ENCODE measurements at places on chromosomes 3 and 15.
A peak's percentile ranks its signal among the peaks of the same experiment; 100 is the strongest.

- no peak for DNase-seq
These were observed 46.0 kb upstream of the PLXNA1 start for GRCh38 chr3:126936853-126937425.

DNA sequence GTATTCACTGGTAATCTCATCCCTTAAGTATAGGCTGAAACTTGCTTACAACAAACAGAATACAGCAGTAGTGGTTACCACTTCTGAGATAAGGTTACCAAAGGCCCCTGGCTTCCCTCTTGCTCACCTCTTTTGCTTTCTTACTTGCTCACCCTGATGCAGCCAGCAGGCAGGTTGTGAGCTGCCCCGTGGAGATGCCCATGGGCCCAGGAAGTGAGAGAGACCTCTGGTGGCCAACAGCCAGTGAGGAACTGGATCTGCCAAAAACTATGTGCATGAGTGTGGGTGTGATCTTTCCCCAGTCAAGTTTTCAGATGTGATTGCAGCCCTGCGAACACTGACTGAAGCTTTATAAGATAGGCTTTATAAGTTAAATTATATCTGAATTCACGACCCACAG lies 48.7 kb downstream of the NMNAT3 start:
- no peak for DNase-seq

- no peak for DNase-seq
These were observed 95.5 kb downstream of the CCNL1 start for GRCh38 chr3:157064402-157064801.

GRCh38 chr3:55061720-55062034 lies 133.8 kb upstream of the LRTM1 start:
- no peak for DNase-seq

DNA sequence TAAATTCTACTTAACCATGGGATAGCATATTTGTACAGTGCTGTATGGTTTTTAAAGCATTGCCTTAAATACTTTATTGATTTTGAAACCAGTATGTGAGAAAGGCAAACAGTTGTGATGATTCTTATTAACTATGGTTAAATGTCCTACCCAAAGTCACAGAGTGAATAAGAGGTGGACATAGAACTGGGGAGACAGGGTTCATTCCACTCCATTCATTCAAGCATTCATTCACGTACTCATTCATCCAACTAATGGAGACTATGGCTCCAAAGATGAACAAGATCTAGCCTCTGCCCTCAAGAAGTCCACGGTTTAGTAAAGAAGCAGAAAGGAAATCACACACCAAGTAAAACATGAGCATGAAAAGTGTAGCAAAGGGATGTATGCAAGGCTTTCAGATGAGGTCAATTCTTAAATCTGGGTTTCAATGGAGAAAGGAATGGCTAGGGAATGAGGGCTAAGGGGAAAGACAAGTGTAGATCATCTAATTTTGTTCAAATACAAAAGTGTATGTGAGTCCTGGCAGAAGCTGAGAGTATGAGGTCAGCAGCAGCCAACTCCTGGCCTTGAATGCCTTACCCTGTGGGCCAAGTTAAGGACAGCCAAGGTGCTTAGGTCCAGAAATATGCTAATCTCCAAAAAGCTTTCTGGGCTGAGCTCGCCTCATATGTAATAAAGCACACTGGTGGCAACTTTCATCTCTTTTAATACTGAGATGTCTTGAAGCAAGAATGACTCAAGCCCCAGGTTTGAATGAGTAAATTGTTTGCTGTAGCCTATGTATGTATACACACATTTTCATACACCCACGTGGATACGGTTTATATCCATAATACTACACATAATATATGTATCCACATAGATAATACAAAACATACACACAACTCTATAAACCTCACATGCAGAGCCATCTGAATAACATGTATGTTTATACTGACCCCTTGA lies 4.3 kb downstream of the TNIK start:
- no peak for DNase-seq

DNA sequence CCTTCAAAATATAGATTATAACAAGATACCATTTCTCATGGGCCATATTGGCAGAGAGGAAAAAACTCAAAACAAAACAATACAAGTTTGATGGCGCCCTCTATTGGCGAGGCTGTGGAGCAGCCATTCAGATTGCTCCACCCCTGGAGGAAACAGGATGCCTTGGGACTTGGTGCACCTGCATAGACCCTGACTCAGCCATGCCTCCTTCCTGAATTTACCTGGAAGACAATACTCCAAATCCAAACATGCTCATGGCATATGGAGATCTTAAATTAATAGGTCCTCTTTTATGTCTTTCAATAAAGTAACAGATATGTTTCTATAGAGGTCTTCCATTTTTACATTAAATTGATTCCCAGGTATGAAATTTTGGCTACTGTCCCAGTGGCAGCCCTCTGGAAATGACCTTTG lies 90.0 kb downstream of the APBA2 start:
- peak; percentile 16 for DNase-seq

GRCh38 chr15:27201425-27201824 lies 230.4 kb downstream of the GABRG3 start:
- no peak for DNase-seq

GRCh38 chr15:70140543-70141375 lies 43.0 kb upstream of the TLE3 start:
- no peak for DNase-seq

DNA sequence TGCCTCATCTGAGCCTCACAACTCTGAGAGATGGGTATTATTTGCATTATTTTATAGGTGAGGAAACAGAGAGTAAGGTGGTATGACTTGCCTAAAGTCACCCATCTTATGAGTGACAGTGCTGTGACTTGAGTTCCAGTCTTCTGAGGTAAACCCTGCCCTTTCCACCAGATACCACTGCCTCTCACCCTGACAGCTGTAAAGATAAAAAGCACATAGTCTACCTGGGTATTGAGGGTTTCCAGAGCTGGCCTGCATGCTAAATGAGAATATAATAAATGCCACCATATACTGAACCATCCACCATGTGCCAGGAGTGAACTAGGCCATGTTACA lies 25.6 kb downstream of the RASGRP1 start:
- DNase-seq, result no peak

DNA sequence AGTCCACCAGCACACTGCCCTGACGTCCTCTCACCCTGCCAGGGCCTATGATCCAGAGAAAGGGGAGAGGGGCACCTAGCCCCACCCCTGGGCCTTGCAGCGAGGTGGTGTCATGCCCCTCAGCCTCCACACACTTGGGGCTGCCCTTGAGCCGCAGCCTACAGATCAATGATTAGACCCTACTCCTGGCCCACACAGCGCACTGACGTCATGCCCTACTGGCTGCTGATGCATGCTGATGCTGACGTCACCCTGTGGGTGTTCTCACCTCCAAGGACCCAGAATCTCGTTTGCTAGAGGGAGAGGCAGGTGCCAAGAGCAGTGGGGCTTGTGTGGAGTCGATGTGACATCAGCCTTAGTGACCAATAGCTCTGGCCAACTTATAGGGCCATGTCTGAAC lies 18.0 kb downstream of the ARL14 start:
- DNase-seq, result no peak

GRCh38 chr3:65142456-65142855 lies 454.7 kb upstream of the ADAMTS9 start:
- DNase-seq, result no peak

- DNase-seq, result no peak
These were observed 86.9 kb upstream of the PLCL2 start for GRCh38 chr3:16797831-16798230.

DNA sequence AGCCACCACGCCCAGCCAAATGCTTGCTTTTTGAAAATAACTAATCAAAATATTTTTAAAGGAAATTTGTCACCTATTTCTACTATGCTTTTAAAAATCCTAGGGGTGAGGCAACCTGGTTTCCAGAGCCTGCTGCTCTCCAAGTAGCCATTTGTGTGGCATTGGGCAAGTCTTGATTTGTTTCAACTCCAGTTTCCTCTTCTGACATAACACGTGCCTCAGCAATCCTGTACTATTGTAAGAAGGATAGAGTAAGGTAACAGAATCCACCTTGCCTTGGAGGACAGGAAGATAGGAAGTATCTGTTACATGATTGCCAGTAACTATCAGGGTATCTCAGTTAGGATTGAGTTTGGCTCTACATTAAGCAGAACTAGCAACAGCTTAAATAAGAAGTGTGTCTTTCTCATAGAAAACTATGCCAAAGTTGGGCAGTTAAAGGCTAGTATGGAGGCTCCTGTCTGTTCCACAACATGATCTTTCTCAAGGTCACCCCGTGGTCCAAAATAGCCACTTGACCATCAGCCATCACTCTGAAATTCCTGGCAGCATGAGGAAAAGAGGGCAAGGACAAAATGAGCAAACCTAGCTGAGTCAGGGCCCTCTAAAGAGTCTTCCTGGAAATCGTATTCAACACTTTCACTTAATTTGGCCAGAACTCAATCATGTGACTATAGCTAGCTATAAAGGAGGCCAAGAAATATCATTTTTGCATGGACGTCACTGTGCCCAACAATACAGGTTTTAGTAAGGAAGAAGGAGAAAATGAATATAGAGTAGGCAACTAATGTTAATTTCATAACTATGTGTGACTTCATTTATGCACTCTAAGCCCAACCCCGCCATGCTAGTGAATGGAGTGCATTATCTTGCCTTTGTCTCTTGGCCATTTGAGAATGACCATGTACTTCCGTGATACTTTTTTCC lies 66.1 kb downstream of the HMG20A start:
- DNase-seq, result no peak

- no peak for DNase-seq
These were observed 5.8 kb downstream of the RFTN1 start for GRCh38 chr3:16507578-16508242.

DNA sequence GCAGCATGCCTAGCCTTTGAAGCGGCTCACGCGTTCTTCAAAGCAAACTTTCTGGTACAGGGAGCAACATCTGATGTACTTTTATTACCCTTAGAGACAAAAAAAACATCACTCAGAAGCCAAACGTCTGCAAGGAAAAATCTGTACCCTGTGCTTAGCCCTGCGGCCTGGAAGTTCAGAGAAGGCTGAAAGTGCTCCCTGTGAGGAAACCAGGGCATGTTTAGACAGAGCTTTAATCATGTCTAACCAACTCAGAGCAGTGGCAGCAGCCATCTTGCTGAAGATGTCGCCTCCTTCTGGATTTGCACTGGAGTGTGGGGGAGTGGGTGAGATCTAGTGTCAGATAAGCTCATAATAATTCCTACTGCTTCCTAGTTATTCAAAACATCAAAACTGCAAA lies 170.4 kb downstream of the P3H2 start:
- no peak for DNase-seq

DNA sequence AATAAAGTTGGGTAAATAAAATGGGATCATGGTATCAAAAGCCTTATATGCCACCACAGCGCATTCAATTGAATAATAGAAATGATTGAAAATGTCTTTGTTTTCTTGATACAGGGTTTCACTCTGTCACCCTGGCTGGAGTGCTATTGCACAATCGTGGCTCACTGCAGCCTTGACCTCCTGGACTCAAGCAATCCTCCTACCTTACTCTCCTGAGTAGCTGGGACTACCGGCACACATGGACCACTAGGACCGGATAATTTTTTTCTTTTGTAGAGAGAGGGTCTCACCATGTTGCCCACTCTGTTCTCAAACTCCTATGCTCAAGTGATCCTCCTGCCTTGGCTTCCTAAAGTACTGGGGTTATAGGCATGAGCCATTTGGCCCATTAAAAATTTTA lies 33.8 kb upstream of the BBX start:
- no peak for DNase-seq

DNA sequence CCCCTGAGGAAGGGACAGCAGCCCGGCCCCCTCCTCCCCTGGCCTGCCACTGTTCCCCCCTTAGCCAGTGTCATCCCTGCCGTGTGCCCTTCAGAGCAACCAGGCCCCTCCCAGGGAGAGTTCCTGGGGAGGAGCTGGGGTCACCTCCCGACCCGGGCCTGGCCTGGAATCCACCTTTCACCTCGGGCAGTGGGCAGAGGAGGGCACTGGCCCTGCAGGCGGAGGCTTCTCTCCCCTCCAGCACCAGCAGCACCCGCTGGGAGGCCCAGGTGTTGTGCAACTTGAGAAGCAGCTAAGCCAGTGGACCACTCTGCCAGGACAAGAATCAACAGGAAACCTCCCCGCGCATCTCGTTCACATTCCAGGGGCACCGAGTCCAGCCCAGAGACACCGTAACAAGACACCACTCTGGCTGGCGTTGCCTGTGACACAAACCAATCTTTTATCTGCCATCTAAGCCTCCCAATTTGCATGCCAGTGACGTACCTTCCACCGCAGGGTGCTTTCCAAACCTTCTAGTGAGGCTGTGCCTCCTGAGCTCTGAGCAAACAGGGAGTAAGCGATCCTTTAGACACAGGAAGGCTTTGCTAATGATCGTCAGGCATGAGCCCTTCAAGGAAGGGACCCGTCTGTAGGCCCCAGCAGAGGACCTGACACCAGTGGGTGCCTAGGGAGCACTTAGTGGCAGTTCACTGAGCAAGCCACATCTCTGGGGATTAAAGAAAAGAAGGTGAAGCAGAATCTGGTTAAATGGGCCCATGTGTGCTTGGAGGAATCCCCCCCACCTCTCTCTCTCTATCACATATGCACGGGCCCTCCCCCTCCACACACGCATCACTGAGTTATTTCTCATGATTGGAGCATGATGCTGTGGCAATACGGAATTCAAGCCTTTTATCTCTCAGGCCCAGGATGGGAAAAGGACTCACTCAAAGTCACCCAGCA lies 98.9 kb upstream of the TLE3 start:
- DNase-seq, result peak; percentile 76

GRCh38 chr3:171186383-171186782 lies 159.9 kb upstream of the SLC2A2 start:
- DNase-seq, result no peak
